ENCODE measurements at places on chromosomes 5 and 9.
A peak's percentile ranks its signal among the peaks of the same experiment; 100 is the strongest.

DNA sequence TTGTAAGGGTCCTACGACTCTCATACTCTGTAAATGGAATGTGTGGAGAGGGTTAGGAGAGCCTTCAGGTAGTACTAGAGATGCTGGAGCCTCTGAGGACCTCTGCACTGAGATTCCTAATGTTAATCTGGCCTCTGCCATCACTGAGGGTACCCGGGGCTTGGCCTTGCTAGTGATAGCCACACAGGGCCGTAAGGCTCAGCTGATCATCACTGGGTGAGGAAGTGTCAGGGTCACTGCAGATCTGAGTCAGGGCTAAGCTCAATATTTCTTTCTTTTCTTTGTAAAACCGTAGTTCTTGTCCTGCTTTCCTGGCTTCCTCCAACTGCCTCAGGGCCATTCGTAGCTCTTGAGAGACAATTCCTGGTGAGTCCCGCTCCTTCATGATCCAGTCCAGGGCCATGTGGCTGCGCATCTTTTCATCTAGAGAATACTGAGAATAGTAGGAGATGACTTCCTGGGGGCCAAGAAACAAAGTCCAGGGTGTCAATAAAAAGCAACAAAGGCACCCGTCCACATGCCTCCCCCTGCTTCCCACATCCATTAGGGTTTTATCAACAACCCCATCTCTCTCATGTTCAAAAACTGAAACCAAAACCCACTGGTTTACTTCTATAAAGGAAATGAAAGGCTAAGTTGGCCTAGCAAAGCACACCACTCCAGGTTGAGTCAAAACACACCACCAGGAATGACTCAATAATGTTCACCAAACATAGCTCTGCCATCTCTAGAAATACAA lies 47.7 kb downstream of the LIX1 start:
- DNase-seq = no peak

DNA sequence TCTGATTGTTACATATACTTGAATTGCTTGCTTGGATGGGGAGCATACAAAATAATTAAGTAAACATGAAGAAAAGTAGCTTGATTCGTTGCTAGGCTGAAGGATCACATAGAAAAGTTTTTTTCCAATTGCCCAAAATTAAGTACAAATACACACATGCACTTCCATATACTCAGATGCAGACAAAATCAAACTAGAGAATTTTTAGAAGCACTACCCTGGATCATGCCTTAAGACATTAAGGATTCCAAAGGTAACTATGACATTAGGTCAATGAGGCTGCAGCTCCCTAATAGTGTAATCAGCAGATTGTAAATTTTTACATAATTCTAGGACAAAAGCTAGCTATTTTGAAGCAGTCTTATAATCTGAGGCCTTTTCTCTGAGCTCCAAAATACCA lies 216.9 kb upstream of the TMEM161B start:
- no peak for DNase-seq

GRCh38 chr9:131366761-131367401 lies 27.0 kb upstream of the PRRC2B start:
- DNase-seq = no peak

- DNase-seq = no peak
These were observed 22.4 kb downstream of the LYRM7 start for GRCh38 chr5:131193106-131193505.

DNA sequence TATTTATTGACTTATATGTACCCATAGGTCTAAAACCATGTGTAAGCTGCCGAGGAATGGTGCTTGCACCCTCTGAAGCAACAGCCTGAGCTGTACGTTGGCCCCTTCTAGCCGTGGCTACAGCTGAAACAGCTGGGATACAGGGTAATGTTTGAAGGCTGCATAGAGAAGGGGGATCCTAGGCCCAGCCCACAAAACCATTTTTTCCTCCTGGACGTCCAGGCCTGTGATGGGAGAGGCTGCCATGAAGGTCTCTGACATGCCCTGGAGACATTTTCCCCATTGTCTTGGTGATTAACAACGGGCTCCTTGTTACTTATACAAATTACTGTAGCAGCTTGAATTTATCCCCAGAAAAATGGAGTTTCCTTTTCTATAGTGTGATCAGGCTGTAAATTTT lies 244.7 kb downstream of the COMMD10 start:
- DNase-seq = no peak

- DNase-seq = peak; percentile 100
These were observed at the start of gene SWI5 for GRCh38 chr9:128276008-128276573. SWI5 (plus strand) TSS chr9:128276276.

- no peak for DNase-seq
These were observed 361.3 kb downstream of the RAB3C start for GRCh38 chr5:58944221-58944620.

DNA sequence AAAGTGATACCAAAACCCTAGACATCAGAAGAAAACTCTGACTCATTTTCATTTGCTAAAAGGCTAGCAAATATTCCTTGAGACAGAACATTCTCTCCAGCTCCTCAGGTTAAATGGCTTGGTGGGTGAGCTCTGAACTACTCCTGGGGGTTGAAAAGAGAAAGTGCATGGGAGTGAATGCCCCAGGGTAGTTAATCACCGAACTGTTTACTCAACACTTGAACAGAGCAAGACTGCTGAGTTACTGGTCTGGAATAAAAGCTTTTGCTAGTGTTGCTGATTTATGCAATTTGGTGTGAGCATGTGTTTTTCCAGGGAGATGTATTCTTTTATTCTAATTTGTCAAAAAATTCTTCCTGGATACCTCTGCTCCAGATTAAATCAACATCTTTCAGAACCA lies 88.3 kb upstream of the PRDM9 start:
- no peak for DNase-seq

GRCh38 chr5:149049371-149049781 lies 13.5 kb downstream of the SH3TC2 start:
- no peak for DNase-seq

DNA sequence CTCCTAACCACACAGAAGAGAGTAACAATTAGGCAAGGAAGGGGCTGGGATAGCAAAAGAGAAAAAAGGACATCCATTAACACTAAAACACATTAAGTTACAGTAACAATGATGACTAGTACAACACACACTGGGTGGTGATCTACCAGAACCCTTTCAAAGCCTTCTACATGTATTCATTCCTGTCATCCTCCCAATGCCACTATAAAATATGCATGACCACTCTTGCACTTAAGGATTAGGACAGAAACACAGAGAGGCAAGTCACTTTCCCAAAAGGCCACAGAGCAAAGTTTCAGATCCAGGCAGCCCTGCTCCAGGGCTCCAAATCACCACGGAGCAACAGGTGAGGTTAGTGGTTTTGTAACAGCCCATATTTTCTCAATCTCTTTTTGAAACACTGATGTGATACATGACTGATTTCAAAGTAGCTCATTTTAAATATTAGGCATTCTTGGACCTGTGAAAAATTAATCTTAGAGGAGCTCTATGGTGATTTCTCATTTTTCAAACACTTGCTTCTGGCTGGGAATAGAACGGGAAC lies 86.7 kb downstream of the AUH start:
- DNase-seq = no peak

- DNase-seq = peak; percentile 24
These were observed 512 bp downstream of the PLK2 start for GRCh38 chr5:58459146-58460001.

DNA sequence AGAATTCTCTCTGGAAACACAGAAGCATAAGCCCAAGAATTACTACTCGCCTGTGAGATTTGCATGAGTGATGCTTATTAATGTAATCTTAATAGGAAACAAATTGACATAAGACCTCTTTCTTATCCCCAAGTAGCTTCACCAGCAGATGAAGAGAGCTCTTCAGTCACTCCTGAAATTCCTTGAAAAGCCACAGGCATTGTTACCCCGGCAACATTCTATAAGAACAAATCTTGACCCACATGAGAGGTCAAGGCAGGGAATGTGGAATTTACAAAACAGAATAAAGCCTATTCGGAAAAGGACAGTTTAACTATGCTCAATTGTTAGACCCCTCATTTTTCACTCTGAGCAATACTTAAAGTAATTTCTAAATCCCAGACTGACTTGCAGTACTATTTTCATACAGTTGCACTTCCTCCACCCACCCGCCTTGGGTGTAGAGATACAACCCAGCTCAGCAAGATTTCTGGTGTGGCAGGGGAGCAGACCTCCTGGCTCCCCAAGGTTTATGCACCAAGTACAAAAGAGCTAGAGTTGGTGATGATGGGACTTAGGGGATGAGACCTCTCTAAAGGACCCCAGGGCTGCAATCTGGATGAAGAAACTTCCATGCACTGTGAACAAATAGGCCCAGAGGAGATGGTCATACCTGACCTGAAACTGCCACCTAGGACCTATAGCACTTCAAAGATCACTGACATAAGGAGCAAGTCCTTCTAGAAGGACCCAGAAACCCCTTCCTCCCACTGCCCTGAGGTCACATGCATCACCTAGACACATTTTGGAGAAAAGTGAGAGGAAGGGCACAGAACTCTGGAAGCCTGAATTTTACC lies 242.1 kb downstream of the ZNF608 start:
- no peak for DNase-seq

- DNase-seq = no peak
These were observed 16.0 kb downstream of the SLC36A1 start for GRCh38 chr5:151463137-151464029.

- DNase-seq = no peak
These were observed 111.3 kb downstream of the EGFLAM start for GRCh38 chr5:38369692-38370091.

- no peak for DNase-seq
These were observed 1.7 kb upstream of the ARRDC3 start for GRCh38 chr5:91384671-91385430.

- no peak for DNase-seq
These were observed 291.0 kb downstream of the TAF11L14 start for GRCh38 chr5:17925276-17925675.

DNA sequence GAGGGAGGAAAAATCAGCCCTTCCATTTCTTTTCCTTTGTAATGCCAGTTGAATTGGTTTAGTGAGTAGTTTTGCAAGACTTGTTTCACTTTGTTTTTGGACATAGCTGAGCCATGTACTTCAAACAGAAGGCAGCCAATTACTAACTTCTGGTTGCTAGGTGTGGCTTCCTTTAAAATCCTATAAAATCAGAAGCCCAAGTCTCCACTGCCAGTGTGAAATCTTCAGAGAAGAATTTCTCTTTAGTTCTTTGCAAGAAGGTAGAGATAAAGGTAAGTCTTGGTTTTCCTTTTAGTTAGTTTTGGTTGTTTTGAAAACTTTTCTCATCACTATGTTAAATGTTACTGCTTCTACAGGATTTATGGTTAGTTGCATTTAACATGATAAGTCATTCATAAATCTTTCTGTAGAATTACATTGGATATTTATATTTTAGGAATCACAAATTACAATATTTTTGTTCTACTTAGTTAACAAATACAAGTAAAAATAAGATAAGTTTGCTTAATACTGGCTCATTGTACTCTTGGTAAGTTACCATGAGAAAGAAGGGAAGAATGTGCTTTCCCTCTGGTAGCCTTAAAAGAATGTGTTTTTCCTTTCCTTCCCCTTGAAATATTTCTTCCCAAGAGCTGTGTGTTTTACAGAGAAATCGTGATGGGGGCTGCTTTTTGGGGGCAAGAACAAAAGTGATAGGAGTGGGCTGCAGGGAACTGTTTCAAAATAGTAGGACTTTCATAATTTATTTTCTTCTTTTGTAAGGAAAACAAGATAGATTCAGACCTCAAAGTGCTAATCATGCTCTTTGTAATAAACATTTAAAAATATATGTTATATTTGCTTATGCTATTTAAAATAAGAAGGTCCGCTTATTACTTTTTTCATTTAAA lies at the start of gene ANXA1:
Gene ANXA1 (plus strand): TSS at position 213 of the 890 bp plus-strand sequence. CDS start 6,671 bp downstream, outside the sequence.
- no peak for DNase-seq

- DNase-seq = no peak
These were observed 16.2 kb upstream of the MAT2B start for GRCh38 chr5:163489055-163489744.

GRCh38 chr5:56569566-56569965 lies 245.8 kb upstream of the MAP3K1 start:
- DNase-seq = no peak

DNA sequence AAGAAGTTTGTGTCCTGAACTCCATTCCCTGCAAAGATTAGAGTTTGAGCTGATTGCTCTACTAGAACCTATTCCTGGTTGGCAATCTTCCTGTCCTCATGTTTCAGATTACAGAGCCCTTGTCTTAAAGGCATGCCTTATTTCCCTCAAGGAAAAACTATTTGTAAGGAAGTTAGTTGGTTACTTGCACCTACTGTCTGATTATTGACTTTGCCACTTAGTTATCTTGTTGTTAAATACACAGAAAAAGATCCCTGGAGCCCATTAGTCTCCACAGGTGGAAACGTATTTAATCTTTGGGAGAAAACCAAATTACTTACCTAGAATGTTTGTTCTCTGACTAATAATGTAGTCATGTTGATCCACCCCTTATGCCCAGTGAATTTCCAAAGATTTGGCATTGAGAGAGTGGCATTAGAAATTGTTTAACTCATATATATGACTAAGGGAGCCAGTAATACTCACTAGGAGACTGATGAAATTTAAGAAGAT lies 132.3 kb upstream of the ELL2 start:
- DNase-seq = no peak

GRCh38 chr5:100647461-100648230 lies 112.5 kb downstream of the FAM174A start:
- peak; percentile 8 for DNase-seq

GRCh38 chr5:74540622-74541021 lies 99.9 kb downstream of the ENC1 start:
- DNase-seq = no peak
